Stimulated activated memory B cell treated with anti-CD40 and anti-IgM and Interleukin-4, amounts not matched to agents 10 μg/mL and 1 μg/mL and 100 μg/mL, for 72 hours (primary cell): ENCODE measurements at places on chromosomes 3 and 15.

DNA sequence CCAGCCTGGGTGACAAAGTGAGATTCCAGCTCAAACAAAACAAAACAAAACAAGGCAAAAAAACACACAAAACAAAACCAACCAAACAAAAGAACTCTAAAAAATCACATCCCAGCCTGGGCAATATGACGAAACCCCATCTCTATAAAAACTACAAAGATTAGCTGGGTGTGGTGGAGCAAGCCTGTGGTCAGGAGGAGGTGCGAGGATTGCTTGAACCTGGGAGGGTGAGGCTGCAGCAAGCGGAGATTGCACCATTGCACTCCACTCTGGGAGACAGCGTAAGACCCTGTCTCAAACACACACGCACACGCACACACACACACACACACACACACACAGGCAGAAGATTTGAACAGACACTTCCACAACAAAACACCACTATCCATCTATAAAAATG lies 99.6 kb downstream of the SHQ1 start:
- peaks cover 49% of the 10 kb centered on the region for H3K27me3 ChIP-seq
- no peak overlapping the region for H3K27ac ChIP-seq
- no peak for ATAC-seq
- H3K4me1 ChIP-seq: no peaks in the 10 kb centered on the region

DNA sequence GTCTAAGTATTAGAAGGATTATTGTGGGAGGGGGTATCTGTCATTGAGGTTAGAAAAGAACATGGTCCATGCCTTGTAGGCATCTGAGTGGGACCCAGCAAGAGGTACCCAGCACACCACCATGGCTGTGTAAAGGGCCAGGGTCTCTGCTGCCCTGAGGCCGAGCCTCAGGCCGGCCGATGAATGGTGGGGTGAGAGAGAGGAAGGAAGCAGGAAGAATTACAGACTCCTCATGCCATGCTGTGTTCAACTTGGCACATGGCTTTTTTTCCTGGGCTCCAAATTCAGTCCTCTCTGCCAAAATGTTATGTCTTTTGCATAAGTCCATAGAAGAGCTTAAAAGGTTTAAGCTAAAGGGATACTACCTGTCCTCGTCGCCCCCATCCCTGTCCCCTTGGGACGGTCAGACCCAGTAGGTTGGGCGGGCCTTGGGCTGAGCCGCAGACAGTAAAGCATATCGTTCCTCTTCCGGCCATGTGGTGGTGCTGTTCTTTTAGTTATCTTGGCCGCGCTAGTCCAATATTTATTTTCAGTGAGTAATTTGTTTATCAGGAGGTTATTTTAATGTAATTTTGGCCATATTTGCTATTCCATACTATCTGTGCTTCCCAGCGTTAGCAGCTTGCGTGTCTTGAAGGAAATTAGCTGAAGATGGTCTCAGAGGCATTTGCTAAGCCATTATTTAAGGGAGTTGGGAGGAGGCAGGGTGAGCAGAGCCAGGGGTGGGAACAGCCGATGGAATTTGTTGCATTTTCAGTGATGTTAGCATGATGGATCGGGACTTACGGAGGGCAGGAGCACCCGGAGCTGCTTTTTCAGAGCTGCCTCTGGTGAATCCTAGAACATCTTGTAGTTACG lies 152.4 kb downstream of the AGBL1 start:
- peaks cover 18% of the 10 kb centered on the region for H3K27me3 ChIP-seq
- H3K4me1 ChIP-seq: peaks cover 5% of the 10 kb centered on the region
- ATAC-seq: no peak
- no peaks in the 10 kb centered on the region for H3K36me3 ChIP-seq

DNA sequence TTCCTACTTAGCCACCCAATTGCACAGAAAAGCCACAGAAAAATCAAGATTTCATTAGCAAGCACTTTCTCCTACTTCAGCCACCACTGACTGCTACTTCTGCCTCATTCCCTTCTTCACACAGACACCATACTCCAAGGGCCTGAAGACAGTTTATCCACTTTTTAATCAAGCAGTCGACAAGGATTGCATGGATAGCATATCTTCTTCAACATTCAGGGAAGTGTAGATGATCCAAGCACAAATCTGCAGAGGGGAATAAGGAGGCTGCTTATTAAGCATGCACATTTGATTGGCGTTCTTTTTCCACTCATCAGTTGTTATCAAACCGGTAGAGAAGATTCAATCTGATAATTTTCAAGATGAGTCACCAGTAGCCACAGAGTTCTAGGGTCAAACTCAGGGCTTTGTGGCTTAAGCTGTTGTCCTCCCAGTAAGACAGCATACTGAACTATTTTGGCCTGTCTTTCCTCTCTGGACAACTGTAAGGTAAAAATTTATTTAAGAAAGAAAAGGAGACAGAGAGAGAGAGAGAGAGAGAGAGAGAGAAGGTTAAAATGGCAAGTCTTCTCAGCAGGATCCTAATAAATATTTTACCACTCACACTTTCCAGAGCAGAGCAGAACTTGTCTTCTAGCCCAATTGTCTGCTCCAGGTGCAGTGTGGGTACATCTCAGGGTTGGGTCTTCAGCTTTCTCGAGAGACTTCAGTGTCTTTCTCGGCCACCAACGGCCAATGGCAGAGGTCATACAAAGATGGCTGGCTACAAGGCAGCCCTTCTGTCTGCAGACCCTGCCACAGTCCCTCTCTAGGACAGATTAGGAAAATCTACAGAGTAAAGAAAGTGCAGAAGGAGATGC lies 80.6 kb upstream of the BHLHE40 start:
- H3K27ac ChIP-seq: peak overlapping the region; percentile 81
- H3K27me3 ChIP-seq: no peaks in the 10 kb centered on the region
- peaks cover 20% of the 10 kb centered on the region for H3K4me1 ChIP-seq
- ATAC-seq: peak; percentile 87
- H3K36me3 ChIP-seq: no peaks in the 10 kb centered on the region

DNA sequence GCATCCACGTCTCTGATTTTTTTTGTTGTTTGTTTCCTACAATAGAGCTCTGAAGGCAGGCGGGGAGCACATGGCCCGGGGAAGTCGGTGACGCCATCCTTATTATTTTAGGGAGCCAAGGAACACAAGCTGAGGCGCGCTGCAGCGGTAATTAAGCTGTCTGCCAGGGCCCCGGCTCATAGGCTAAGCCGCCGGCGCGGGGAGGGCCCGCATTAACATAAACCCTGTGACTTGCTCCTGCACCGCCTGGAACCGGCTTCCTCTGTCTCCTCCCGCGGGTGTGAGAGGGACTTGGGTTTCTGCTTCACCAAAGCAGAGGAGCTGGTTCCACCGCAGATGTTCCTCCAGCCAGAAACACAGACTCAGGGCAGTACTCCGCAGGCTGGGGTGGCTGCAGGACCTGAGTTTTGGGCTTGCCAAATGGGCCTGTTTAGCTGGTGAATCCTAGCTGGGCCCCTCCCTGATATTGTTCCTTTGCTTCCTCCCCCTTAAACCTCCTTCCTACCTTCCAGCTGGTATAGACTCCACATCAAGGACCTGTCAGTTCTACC lies 25.3 kb downstream of the ANP32A start:
- H3K4me1 ChIP-seq: peaks cover 98% of the 10 kb centered on the region
- peak overlapping the region; percentile 79 for H3K27ac ChIP-seq
- peak; percentile 87 for ATAC-seq
- H3K27me3 ChIP-seq: no peaks in the 10 kb centered on the region
- peaks cover 21% of the 10 kb centered on the region for H3K36me3 ChIP-seq

GRCh38 chr3:159739969-159740368 lies 248.7 kb upstream of the IL12A start:
- H3K4me1 ChIP-seq: no peaks in the 10 kb centered on the region
- no peak overlapping the region for H3K4me3 ChIP-seq
- peaks cover 19% of the 10 kb centered on the region for H3K27me3 ChIP-seq
- H3K27ac ChIP-seq: no peak overlapping the region
- no peaks in the 10 kb centered on the region for H3K36me3 ChIP-seq

- no peak overlapping the region for H3K4me3 ChIP-seq
- ATAC-seq: no peak
- no peak overlapping the region for H3K27ac ChIP-seq
- no peaks in the 10 kb centered on the region for H3K36me3 ChIP-seq
These were observed 304.5 kb downstream of the RBMS3 start for GRCh38 chr3:29585368-29585767.

DNA sequence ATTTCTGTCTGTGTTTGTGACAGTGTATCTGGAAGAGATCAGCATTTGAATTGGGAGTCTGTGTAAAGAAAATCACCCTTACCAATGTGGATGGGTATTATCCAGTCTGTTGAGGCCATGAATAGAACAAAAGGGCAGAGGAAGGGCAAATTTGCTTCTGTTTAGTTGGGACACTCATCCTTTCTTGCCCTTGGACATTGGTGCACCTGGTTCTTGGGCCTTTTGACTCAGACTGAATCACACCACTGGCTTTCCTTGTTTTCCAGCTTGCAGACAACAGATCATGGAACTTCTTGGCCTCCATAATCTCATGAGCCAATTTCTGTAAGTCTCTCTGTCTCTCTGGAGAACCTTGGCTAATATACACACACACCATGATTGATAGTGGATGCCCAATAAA lies 164.4 kb upstream of the SGO1 start:
- H3K4me1 ChIP-seq: peaks cover 6% of the 10 kb centered on the region
- H3K27ac ChIP-seq: no peak overlapping the region
- no peaks in the 10 kb centered on the region for H3K36me3 ChIP-seq

DNA sequence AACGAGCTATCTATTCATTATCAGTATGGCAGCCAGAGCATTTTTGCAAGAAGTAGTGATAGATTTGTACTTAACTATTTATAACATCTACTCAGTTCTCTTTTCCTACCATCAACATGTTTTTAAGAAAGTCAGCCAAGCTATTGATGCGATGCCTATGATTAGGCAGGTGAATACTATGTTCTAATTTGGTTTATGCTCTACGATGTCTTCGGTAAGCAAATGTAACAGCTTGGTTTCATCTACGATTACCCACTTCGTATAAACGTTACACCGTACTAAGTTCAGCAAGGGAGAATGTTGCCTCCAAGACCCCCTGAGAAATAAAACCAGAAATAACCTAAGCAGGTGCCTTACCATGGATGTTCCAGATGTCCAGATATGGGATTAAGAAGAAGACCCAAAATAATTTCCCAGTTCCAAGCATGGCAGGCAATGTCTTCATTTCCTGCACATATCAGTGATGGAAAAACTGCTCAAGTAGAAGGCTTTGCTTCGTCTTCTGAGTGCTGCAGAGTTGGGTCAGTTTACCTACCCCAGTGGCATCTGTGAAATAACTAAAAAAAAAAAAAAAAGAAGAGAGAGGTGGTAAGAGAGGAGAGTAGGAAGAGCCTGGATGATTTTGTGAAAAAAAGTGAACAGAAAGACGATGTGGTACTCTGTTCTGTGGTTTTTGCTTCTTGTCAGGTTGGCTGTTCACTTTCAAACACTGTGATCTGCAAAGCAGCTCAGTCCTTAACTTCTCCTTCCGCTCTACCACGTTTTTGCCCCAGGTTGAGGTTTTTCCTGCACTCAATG lies at the start of gene BTLA:
Gene BTLA (minus strand): TSS at position 559 of the 798 bp plus-strand sequence. CDS start 114 bp downstream, at position 445.
- peak within 1 kb of the TSS; percentile 97 for H3K27ac ChIP-seq
- peaks cover 7% of the 10 kb centered on the region for H3K36me3 ChIP-seq
- ATAC-seq: peak; percentile 89
- H3K27me3 ChIP-seq: no peaks in the 10 kb centered on the region
- H3K4me3 ChIP-seq: peak within 1 kb of the TSS; percentile 95

DNA sequence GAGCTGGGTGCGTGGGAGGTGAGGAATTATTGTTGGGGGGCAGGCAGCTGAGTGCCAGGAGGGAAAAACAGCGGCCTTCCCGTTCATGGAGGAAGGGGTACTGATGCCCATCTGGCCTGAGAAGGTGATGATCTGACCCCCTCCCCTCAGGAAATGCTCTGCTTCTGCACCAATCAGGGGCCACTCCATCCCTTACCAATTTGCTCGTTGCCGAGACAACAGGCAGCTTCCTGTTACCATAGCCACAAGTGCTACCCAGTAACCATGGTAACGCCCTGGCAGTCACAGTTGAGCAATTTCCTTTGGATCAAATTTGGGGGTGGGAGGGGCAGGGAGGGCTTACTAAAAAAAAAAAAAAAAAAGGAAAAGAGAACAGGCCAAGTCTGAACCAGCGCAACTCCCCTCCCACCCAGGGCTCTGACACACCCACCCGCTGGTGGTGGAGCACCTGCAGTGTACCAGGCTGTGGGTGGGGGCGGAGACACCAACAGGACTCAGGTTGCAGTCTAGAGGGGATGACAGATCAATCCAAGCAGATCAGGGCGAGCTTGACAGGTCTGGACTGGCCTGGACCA lies 13.7 kb downstream of the CELF6 start:
- ATAC-seq: no peak
- peaks cover 8% of the 10 kb centered on the region for H3K36me3 ChIP-seq
- no peaks in the 10 kb centered on the region for H3K27me3 ChIP-seq
- H3K4me1 ChIP-seq: peaks cover 7% of the 10 kb centered on the region

- no peaks in the 10 kb centered on the region for H3K36me3 ChIP-seq
- no peak for ATAC-seq
- H3K27ac ChIP-seq: no peak overlapping the region
- no peaks in the 10 kb centered on the region for H3K27me3 ChIP-seq
- H3K4me1 ChIP-seq: no peaks in the 10 kb centered on the region
These were observed 80.5 kb upstream of the SLC24A5 start for GRCh38 chr15:48040166-48040817.

DNA sequence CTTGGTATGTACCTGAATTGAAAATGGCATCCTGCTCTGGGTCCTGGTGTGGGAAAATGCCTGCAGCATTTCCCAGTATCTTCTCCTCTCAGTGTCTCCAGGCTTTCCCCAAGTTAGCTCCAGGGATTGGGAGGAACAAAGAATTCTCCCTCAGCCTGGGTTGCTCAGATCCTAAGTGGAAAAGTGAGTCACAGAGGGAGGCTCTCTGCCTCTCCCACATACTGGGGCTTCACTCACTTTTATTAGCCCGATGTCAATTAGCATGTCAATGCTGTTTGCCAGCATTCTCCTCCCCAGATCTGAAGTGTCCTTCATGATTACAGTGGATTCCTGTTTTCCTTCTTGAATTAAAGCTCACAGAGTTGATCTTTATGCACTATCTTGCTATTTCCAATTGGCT lies 655.0 kb downstream of the EPHA3 start:
- no peaks in the 10 kb centered on the region for H3K36me3 ChIP-seq
- ATAC-seq: no peak
- H3K27ac ChIP-seq: no peak overlapping the region
- no peak overlapping the region for H3K4me3 ChIP-seq

GRCh38 chr15:67605871-67606270 lies 63.4 kb downstream of the MAP2K5 start:
- H3K27ac ChIP-seq: no peak overlapping the region
- ATAC-seq: no peak
- H3K4me3 ChIP-seq: no peak overlapping the region
- H3K36me3 ChIP-seq: peaks cover 40% of the 10 kb centered on the region

- no peak overlapping the region for H3K4me3 ChIP-seq
- no peaks in the 10 kb centered on the region for H3K27me3 ChIP-seq
- peaks cover 81% of the 10 kb centered on the region for H3K36me3 ChIP-seq
- H3K4me1 ChIP-seq: no peaks in the 10 kb centered on the region
- no peak for ATAC-seq
These were observed 40.1 kb downstream of the FAN1 start for GRCh38 chr15:30943654-30944335.

GRCh38 chr3:21234933-21235332 lies 516.1 kb downstream of the ZNF385D start:
- H3K27ac ChIP-seq: no peak overlapping the region
- no peaks in the 10 kb centered on the region for H3K36me3 ChIP-seq
- H3K4me3 ChIP-seq: no peak overlapping the region
- ATAC-seq: no peak

- no peak overlapping the region for H3K27ac ChIP-seq
- no peaks in the 10 kb centered on the region for H3K36me3 ChIP-seq
- no peak for ATAC-seq
- no peak overlapping the region for H3K4me3 ChIP-seq
- no peaks in the 10 kb centered on the region for H3K27me3 ChIP-seq
These were observed 405.9 kb upstream of the ZNF385D start for GRCh38 chr3:22156868-22157267.
